ENCODE measurements at places on chromosomes 5 and 9.

DNA sequence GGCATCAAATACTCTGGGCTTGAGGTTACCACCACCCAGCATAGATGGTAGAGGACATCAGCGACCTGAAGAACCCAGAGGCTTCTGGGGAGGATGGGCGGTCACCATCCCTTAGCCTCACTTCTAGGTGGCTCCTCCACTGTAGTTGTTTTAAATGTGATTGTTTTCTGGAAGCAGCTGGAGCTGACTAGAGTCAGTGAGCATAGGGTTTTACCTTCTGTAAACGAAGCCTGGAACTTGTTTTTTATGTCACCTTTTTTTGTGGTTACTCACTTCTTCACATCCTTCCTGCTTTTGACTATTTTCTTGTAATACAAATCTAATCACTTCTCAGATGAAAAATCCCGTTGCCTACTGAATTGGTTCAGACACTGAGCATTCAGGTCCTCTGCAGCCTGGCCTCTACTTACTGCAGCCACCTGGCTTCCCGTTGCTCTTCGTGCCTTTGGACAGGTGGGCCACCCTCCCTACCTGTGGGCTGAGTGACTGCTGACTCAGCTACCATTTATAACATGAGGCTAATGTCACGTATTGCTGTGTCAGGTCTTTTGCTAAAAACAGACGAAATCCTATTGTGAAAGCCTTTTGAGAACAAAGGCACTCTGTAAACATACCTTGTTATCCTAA is 167.8 kb downstream of the MAN2A1 start:
- no peak for DNase-seq

DNA sequence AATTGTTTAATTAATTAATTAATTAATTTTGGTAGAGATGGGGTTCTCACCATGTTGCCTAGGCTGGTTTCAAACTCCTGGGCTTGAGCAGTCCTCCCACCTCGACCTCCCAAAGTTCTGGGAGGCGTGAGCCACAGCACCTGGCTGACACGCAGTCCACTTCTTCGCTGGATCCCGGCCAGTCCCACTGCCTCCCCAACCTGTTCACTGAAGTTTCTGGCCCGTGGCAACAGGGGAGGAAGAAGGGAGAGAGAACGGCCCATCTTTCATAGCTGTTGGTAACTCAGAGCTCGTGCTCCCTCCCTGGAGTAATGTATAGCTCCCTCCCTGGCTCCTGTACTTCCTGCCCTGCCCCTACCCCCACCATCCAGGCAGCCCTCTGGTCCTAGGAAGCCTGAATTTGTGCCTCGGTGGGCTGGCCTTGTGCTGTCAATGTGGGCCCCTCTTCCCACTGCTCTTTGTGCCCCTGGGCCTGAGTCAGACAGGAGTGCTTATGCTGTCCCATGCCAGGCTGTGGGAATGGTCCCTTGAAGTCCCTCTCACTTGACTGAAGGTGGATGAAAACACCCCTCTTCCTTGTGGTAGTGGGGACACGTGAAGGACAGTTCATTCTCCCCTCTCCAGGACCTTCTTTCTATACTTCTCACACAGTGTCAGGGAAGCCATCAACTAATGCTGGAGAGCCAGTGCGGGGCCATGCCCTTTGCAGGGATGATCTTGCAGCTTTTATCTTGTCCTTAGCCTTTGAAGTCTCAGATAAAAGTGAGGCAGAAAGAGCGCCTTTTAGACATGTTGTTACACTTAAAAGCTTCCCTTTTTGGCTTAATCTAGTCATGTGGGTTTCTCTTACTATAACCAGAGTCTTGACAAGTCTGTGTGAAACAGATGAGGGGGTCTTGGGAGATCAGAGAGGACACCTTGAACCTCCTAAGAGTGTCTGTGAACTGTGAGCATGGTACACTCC is 38.1 kb downstream of the ANGPTL2 start:
- DNase-seq, result no peak

DNA sequence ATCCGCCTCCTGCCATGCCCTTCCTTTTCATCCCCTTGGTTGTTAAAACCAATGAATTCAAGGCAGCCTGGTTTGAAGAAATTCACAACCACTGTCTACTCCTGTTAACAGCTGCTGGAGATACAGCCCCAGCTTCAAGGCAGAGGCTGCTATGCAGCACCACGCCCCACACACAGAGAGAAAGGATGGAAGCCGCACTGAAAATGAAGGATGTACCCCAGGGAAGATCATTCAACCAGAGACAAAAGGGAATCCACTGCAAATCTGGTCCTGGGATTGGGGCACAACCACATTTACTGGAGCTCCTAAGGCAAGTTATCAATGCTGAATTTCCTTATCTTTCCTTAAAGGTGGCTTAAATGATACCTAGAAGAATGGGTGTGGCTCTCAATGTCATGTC is 58.7 kb downstream of the DPYSL3 start:
- DNase-seq, result no peak

DNA sequence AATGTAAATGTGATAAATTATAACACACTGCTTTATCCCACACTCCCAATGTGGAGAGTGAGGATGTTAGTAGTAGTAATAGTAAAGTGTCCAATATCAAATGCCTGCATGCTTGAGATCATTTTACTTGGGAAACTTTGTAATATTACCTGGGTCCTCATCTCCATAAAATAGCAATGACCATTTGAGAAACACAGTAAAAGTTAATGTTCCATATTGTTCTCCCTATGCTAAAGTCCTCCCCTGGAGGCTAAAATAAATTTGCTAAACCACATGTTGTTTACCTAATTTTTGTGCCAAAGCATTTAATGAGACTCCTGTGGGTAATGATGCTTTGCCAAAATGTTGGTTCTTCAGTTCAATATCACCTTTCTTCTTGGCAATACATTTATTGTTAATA is 291.2 kb downstream of the CDH10 start:
- no peak for DNase-seq

- DNase-seq, result no peak
Observed at GRCh38 chr5:17302604-17303003, 85.2 kb downstream of the BASP1 start.

DNA sequence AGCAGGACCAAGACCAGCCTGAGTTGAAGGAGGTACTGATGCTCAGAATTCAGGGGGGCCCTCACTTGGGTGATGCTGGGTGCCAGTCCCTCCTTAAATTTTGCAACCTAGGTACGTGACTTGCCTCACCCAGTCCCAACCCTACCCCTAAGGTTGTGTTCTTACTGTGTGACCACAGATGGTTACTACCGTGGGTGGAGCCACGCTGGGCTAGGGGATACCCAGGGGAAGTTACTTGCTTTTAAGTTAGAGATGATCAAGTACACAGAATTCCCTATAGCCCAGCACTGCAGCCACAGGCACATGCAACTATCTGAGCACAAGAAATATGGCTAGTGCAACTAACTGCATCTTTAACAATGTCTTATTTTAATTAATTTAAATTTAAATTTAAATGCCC is 32.9 kb downstream of the NXNL2 start:
- no peak for DNase-seq

DNA sequence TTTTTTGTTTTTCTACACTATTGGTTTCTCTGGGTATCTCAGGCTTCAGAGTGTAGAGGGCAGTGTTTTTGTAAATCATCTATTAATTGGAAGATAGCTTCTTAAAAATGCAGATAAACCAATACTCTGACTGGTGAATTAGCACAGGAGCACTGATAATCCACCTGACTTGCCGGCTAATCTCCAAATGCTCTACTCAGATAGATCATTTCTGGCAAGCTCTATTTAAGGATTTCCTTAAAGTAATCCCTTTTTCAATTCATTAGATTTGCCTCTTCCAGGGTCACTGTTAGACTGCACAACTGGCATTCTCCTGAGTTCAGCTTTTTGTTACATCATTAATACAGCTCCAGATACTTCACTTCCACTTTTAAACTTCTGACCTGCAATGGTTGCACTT is 1390.3 kb upstream of the NUDT12 start:
- no peak for DNase-seq

GRCh38 chr5:104095527-104095926 is 532.9 kb upstream of the NUDT12 start:
- no peak for DNase-seq

All from GM19239 (cell line).